ENCODE measurements at places on chromosomes 11 and 22. TPM values are rescaled to one million over a fixed set of nuclear protein-coding genes. Genes with fewer than 3 reads are reported as not detected.

Gene PRG3
- total RNA-seq, result not detected

Gene BAIAP2L2
- 5.5 TPM for total RNA-seq

Gene OR2AG2
- total RNA-seq, result 0.55 TPM

Gene C22orf23
- total RNA-seq, result not detected

Gene MMP7
- total RNA-seq, result 171 TPM

Gene MS4A12
- total RNA-seq, result not detected

DNA sequence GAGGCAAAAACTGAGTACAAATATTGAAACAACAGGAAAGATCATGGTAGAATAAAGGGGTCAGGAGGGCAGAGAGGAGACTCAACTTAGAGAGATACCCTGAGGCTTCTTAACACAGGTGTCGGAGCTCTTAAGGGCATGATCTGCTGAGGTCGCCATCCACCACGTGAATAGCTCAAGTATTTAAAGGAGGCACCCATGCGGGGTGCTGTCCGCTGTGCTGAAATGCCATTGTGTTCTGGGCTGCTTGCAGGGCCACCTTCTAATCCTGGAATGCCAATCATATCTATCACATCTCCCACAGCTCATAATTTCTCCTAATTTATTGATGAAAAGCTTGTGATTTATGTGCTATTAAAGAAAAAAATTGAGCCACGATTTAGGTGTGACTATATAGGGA is 90.2 kb downstream of the SEZ6L start:
- no peak for DNase-seq
- no peak overlapping the region for H3K4me3 ChIP-seq
- H3K27ac ChIP-seq, result no peak overlapping the region
- H3K36me3 ChIP-seq, result no peaks in the 10 kb centered on the region
- no peaks in the 10 kb centered on the region for H3K4me1 ChIP-seq
- H3K27me3 ChIP-seq, result peaks cover 2% of the 10 kb centered on the region

GRCh38 chr11:75532200-75533048 is 6.7 kb upstream of the GDPD5 start:
- peak; percentile 45 for DNase-seq
- no peaks in the 10 kb centered on the region for H3K36me3 ChIP-seq
- H3K27me3 ChIP-seq, result no peaks in the 10 kb centered on the region

- H3K27me3 ChIP-seq, result no peaks in the 10 kb centered on the region
- H3K36me3 ChIP-seq, result no peaks in the 10 kb centered on the region
- H3K4me3 ChIP-seq, result no peak overlapping the region
Measured at GRCh38 chr11:90512846-90513245, 290.0 kb upstream of the CHORDC1 start.

DNA sequence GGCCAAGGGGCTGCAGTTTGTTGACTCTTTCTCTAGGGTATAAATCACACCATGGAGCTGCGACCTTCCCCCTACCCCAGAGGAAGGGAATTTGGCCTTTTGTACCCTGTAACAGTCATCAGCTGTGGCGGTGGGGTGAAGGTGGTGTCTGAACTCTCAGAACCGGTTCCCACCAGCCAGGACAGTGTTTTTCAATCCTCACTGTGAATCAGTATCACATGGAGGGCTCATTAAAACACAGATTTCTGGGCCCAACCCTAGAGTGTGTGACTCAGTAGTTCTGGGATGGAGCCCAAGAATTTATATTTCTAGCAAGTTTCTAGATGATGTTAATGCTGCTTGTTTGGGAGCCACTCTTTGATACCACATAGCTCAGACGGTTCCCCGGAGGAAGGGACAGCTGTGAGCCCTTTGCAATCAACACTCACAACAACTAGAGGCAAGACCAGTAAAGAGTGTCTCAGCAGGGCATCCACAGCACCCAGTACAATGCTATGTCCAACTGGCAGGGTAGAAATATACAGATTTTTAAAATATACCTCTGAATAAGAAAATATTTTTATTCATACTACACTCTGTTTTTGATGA is 43.9 kb upstream of the FAT3 start:
- no peak overlapping the region for H3K4me3 ChIP-seq
- DNase-seq, result no peak
- H3K27me3 ChIP-seq, result no peaks in the 10 kb centered on the region
- no peak overlapping the region for H3K27ac ChIP-seq
- no peaks in the 10 kb centered on the region for H3K36me3 ChIP-seq
- no peaks in the 10 kb centered on the region for H3K4me1 ChIP-seq

GRCh38 chr11:121221496-121222200 is 70.9 kb upstream of the SC5D start:
- H3K4me3 ChIP-seq, result no peak overlapping the region
- no peak overlapping the region for H3K27ac ChIP-seq

- no peaks in the 10 kb centered on the region for H3K36me3 ChIP-seq
- H3K4me1 ChIP-seq, result no peaks in the 10 kb centered on the region
- no peak for DNase-seq
- no peak overlapping the region for H3K27ac ChIP-seq
- no peak overlapping the region for H3K4me3 ChIP-seq
Measured at GRCh38 chr11:2567026-2567671, 122.3 kb downstream of the KCNQ1 start.

GRCh38 chr11:68031144-68031464 is 623 bp downstream of the NDUFS8 start:
- H3K27me3 ChIP-seq, result no peaks in the 10 kb centered on the region
- no peak for DNase-seq
- H3K4me1 ChIP-seq, result peaks cover 17% of the 10 kb centered on the region
- H3K27ac ChIP-seq, result peak overlapping the region; percentile 77
- H3K4me3 ChIP-seq, result peak overlapping the region; percentile 62
- peaks cover 8% of the 10 kb centered on the region for H3K36me3 ChIP-seq

- no peaks in the 10 kb centered on the region for H3K27me3 ChIP-seq
- no peak overlapping the region for H3K27ac ChIP-seq
- no peak for DNase-seq
- H3K4me1 ChIP-seq, result no peaks in the 10 kb centered on the region
- no peak overlapping the region for H3K4me3 ChIP-seq
Measured at GRCh38 chr11:14340721-14341120, 18.3 kb downstream of the RRAS2 start.

DNA sequence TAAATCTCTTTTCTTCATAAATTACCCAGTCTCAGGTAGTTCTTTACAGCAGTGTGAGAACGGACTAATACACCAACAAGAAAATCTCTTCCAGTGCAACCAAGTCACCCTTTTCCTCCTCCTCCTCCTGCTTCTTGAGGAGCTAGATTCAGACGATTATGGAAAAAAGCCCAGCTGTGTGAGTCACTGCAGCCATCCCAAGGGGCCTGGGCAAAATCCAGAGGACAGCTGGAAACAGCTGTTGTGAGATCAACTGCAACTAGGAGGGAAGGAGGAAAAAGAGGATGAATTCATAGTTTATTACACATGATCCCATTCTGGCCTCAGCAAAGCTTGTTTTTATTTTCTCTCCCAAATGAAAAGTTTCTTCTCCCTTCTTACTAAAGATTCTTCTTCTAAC is 32.9 kb downstream of the RBFOX2 start:
- no peaks in the 10 kb centered on the region for H3K36me3 ChIP-seq

Data from prostate gland (tissue), 2 donors.